ENCODE measurements at places on chromosomes 5 and 9.

- H3K36me3 ChIP-seq = no peaks in the 10 kb centered on the region
- H3K4me1 ChIP-seq = peaks cover 3% of the 10 kb centered on the region
- H3K27ac ChIP-seq = no peak overlapping the region
- no peak overlapping the region for H3K4me3 ChIP-seq
- H3K27me3 ChIP-seq = peaks cover 2% of the 10 kb centered on the region
Measured at GRCh38 chr9:99298614-99299013, 76.5 kb downstream of the SEC61B start.

DNA sequence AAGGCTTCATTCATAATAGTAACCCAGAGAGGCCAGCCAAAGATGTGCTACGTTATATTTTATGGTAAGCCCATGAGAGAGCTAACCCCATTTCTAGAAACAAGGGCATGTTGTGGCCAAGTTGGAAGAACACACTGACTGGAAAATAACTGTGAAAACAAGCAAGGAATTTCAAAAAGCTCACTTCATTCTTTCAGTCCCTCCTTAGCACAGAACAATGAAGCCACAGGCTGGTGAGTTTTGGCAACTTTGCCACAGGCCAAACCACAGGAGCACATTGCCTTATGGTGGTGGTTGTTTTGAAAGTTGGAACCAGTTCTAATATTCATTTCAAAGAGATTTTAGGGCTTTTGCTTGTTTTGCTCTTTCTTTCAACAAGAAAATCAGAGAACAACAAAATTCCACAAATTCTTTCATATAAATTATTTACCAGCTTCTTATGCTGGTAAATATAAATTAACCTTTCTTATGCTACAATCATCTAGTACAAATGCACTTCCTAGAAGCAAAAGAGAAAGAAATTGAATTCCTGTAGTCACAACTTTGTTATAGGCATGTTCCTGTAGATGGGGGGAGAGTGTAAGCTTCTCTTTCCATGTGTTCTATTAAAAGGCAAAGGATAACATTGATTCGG lies 225.4 kb upstream of the RFX3 start:
- H3K4me3 ChIP-seq = no peak overlapping the region
- peaks cover 2% of the 10 kb centered on the region for H3K27me3 ChIP-seq
- H3K4me1 ChIP-seq = peaks cover 20% of the 10 kb centered on the region
- no peak overlapping the region for H3K27ac ChIP-seq
- peak; percentile 33 for DNase-seq

DNA sequence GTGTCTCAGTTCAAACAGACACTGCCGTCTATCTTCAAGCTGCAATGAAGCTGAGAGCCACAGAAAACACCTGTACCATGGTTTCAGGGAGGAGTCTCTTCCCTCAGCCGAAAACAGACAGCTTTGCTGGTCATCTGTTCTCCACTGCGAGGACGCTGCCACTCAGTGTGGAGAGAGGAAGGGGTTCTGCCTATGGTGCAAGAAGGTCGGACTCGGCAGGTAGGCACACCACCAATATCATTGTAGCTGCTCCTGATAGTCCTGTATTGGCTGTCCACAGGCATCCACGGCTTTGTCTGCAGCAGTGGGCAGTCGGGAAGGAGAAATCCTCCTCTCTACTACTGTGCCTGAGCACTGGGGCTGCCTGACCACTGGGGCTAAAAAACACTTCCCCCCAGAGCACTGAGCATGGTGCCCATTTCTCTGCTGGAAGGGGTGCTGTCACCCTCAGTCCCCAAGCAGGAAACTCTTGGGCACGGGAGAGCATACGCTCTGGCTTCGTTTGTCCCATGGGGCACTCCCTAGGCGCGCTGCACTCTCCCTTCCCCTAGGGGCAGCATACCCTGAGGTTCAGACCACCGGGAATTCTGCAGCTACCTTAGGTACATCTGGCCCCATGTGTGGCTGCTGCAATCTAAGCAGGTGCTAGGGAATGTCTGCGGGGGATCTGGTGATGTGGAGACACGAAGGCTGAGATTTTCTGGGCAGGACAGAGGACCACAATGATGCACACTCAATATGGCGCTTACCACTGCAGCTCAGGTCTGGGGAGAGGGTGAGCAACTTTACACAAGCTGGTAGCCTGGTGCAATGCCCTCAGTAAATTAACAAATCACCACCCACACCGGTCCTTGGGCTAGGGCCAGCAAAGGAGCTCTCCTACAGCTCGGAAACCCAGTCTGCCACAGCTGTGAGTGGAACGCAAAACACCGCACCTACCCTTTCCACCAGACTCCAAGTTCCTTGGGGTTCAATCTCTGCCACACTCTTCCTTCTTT lies 880.9 kb upstream of the SEMA6A start:
- H3K36me3 ChIP-seq = no peaks in the 10 kb centered on the region
- H3K27ac ChIP-seq = no peak overlapping the region
- no peaks in the 10 kb centered on the region for H3K27me3 ChIP-seq
- H3K4me1 ChIP-seq = no peaks in the 10 kb centered on the region
- H3K4me3 ChIP-seq = peak overlapping the region; percentile 55
- DNase-seq = peak; percentile 2

DNA sequence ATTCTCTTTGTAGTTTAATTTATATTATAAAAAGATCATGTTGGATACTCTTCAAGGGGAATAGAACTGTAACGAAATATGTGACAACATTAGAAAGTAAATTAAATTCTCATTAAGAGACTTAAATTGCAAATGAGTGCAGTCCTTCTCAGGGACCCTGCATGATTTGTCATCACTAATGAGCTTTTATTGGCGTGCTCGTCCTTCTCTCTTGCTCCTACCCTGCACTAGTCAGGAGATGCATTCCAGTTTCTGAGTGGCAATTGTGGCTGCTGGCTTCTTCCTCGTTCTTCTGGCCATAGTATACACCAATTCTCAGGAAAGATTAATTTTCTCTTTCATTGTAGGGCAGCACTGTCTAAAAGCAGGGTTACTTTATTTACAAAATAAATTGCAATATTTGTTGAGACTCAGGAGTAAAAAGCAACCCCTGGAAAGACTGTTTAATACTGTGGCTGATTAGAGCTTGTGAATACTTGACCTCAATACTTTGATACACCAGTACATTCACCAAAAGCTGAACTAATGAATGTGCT lies 376.3 kb upstream of the CHD1 start:
- no peak overlapping the region for H3K27ac ChIP-seq
- H3K36me3 ChIP-seq = no peaks in the 10 kb centered on the region
- H3K27me3 ChIP-seq = no peaks in the 10 kb centered on the region
- DNase-seq = no peak
- no peaks in the 10 kb centered on the region for H3K4me1 ChIP-seq
- H3K4me3 ChIP-seq = no peak overlapping the region

GRCh38 chr5:31408814-31409213 lies 123.1 kb downstream of the DROSHA start:
- H3K27ac ChIP-seq = no peak overlapping the region
- H3K36me3 ChIP-seq = peaks cover 52% of the 10 kb centered on the region
- no peak for DNase-seq
- no peak overlapping the region for H3K4me3 ChIP-seq
- H3K27me3 ChIP-seq = no peaks in the 10 kb centered on the region
- H3K4me1 ChIP-seq = peaks cover 1% of the 10 kb centered on the region

GRCh38 chr9:100064872-100065581 lies 33.8 kb downstream of the ERP44 start:
- H3K4me3 ChIP-seq = no peak overlapping the region
- H3K27ac ChIP-seq = no peak overlapping the region
- peaks cover 14% of the 10 kb centered on the region for H3K4me1 ChIP-seq
- no peak for DNase-seq
- H3K27me3 ChIP-seq = no peaks in the 10 kb centered on the region

- H3K4me3 ChIP-seq = peak overlapping the region; percentile 50
- no peaks in the 10 kb centered on the region for H3K27me3 ChIP-seq
- DNase-seq = no peak
- H3K36me3 ChIP-seq = no peaks in the 10 kb centered on the region
Measured at GRCh38 chr5:141851195-141851874, 26.9 kb downstream of the PCDH1 start.

DNA sequence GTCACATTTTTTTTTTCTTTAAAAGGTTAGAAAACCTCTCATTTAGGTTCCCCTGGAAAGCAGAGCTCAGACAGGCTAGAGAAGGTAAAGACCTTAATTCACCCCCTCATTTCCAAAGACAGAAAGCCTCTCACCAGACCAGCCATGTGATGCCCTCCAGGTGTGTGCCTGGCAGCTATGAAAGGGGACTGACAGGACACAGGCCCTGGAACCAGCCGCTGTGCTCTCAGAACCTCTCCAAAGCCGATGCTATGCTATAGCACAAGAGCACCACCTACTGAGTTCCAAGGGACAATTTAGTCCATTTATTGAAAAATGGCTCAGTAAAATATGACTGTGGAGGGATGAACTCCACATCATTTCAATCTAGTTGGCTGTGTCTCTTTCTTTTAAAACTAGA lies 48.8 kb downstream of the FANCC start:
- no peaks in the 10 kb centered on the region for H3K36me3 ChIP-seq
- no peak overlapping the region for H3K4me3 ChIP-seq
- no peak overlapping the region for H3K27ac ChIP-seq
- peaks cover 23% of the 10 kb centered on the region for H3K4me1 ChIP-seq
- no peaks in the 10 kb centered on the region for H3K27me3 ChIP-seq

DNA sequence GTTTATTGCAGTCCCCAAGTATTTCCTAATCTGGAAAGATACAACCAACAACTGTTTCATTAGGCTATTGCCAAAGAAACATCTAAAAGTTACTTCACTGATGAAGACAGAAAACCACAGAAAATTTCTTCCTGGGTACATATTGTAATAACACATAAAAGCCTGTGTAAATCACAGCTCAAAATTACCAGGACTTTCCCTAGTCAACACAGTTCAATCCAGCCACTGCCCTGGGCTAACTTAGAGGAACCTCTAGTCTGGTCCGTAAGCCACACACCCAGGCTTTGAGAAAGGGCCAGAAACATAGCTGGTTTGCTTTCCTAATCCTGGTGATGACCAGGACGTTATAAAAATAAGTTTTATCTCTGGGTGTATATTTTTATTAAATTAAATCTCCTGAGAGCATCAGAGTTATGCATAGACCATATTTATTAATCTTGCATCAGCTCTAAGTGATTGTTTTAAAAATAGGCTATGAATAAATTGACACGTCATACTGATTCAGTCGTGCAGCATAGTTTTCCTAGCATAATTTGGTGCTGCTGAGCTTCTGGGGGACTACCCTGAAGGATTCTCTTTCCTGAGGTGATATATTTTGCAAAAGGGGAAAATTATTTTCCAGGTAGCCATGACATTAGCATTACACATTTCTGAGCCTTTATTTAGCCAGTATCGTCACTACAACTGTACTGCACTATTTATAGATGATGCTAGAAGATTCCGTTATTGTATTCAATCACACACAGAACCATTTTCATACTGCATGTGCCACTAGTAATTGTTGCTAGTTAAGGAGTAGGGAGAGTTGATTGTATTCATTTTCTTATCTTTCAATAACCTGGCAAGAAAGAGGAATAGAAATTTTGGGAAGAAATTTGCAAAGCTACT lies 12.6 kb upstream of the MUSK start:
- no peaks in the 10 kb centered on the region for H3K4me1 ChIP-seq
- no peak overlapping the region for H3K27ac ChIP-seq
- DNase-seq = no peak
- H3K4me3 ChIP-seq = no peak overlapping the region
